ENCODE measurements at places on chromosomes 12 and 14. TPM values are rescaled to one million over a fixed set of nuclear protein-coding genes. Genes with fewer than 3 reads are reported as not detected.

- peak; percentile 56 for DNase-seq
Observed at GRCh38 chr12:130031571-130032189, 127.9 kb upstream of the TMEM132D start.

DNA sequence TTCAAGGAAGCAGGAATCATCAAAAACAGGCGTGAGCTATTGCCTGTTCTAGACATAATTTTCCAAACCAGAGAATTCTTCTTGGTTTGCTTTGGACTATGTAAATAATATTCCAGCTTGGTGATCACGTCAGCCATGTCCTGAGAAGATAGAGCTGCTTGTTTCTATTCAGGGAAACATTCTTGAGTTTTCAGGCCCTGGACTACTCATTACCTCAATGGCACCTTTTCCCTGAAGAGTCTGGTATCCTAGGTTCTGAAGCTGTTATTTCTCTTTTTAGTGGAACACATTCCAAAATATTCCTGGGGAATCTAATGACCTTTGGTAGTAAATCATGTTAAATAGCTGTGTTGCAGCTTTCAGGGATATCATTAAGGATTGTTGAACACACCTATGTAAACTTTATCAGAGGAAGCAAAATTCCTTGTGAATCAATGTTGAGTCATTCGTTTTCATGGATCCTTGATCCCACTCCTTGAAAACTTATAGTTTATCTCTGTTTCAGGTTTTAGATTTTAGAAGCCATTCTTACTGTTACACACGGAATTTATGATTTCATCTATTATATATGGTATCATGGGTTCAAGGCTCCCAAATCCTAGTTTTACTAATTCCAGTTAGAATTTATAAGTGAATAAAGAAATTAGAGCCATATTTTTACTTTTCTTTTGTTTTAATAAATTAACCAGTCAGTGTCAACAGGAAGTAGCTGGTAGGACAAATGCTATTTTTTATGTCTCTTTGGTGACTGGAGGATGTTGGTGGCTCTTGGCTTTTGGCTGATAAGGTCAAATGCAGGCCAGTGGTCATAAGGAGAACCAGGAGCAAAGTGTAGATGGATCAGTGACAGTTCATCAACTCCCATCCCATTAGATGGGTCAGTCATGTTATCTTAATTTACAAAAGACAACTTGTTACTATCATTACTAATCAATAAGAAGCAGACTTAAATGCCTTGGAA is 380.1 kb downstream of the ZFP36L1 start:
- DNase-seq, result no peak

GRCh38 chr12:122265476-122265875 is 818 bp downstream of the VPS33A start:
- DNase-seq, result peak; percentile 4

Gene KRT83
- not detected for total RNA-seq

Gene EML1
- total RNA-seq, result 39.5 TPM

Gene ZDHHC22
- 0.60 TPM for total RNA-seq

Gene CLEC9A
- total RNA-seq, result not detected

Gene NINJ2
- 0.42 TPM for total RNA-seq

Gene RND1
- 2.0 TPM for total RNA-seq

Measured in A673 (cell line).